Hippocampal formation (tissue), 2 donors: ENCODE measurements at places on chromosomes 5 and 9.

GRCh38 chr9:8614926-8615440, 815.4 kb upstream of the DMAC1 start:
- no peak for DNase-seq

DNA sequence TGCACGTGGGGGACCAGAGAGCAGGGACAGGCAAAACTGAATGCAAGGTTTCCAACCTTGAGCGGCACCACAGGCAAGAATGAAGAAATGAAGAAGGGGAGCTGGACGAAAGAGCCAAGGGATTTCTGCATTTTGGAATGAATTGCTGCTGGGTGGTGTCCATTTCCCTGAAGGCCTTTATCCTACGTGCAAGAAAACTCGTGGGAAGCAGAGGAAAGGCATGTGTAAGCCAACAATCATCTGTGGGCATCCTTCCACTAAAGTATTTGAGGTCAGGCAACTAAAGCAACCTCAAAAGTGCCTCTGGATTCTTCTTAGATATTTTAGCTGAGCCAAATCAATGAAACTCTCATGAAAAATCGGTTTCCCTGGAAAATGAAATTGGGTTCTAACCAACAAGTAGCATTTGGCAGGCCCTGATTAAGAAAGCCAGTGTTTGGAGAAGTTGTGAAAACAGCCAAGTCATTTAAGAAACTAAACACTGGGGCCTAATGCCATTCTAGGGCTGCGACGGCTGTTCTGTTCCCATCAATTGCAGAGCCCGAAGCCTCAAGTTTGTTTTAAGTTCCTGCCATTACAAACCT, 4.7 kb upstream of the TGFBI start:
- DNase-seq = no peak

DNA sequence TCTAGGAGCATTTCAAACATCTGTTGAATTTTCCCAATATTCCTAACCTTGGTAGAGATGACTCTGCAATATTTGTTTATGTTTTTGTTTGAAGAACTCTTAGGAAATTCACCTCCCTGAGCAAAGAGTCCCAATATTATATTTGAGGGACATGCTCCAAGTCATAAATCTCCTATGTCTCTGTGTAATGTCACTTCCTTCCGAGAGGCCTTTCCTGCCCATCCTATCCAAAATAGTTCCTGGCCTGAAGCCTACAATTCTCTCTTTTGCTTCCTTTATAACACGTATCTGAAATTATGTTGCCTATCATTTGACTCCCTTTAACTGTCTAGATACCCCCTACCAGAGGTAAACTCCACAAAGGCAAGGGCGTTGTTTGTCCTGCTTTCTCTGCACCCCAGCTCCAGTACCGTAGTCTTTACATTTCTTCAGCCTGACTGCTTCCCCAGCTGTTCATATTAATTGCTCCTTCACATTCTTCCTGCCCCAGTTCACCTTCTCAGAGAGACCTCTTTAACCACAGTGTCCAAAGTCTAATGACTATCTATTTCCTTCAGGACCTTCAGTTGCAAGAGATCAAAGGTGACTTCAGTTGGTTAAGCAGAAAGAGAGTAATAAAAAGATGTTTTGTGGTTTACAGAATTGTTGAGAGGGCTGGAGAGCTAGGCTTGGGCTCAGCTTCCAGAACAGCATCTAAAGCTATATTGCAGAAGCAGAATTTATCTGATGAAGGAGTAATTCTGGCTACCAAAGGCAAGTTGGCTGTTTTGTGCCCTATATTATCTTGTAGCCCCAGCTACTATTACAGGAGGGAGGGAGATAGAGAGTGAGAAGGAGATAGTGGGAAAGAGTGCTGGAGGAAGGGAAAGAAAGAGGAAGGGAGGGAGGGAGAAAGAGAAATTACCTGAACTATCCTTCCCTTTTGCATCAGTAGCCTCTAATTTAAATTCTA, 109.3 kb upstream of the TMEM161B start:
- no peak for DNase-seq

DNA sequence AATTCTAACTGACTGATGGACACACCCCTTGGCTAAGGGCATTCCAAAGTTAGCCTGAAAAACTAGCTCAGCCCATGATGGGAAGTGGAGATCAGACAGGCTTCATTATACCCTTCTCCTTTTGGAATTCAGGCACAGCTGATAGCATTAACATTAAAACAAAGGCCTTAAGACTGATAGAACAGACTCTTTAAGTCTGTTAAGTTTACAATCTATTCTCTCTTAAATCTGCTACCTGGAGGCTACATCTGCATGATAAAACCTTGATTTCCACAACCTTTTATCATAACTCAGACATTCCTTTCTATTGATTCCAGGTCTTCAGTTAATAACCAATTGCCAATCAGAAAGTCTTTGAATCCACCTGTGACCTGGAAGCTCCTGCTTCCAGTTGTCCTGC, 281.4 kb downstream of the TUSC1 start:
- DNase-seq = no peak

DNA sequence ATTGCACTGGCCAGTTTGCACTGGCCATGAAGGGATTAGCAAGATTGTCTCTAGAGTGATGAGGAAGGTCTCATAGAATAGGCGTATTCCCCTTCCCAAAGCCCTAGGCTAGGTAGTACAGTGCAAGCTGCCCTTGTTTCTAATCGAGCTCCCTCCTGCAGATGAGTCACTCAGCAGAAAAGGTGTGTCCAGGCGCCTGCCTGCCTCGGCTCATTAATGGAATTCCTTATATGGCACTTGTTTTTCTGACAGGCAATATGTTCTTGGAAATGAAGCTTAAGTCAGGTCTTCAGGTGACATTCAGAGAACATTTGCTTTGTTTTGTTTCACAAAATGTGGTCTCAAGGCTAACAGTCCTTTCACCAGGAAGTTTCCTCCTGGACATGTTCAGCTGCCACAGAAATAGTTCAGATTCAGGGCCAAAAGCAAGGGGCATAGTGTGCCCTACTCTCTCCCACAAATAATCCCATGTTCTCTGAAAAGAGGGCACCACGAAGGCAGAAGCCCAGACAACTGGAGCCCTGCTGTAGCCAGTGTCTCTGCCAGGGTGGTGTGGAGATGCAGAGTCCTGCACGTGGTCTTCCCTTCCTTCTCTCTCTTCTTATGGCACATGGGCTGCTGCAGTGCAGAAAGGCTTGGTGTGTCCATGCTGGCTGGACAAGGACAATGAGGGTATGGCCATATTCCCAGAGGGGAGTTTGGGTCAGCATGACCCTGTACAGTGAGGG, 281.1 kb upstream of the MAP3K1 start:
- DNase-seq = no peak

DNA sequence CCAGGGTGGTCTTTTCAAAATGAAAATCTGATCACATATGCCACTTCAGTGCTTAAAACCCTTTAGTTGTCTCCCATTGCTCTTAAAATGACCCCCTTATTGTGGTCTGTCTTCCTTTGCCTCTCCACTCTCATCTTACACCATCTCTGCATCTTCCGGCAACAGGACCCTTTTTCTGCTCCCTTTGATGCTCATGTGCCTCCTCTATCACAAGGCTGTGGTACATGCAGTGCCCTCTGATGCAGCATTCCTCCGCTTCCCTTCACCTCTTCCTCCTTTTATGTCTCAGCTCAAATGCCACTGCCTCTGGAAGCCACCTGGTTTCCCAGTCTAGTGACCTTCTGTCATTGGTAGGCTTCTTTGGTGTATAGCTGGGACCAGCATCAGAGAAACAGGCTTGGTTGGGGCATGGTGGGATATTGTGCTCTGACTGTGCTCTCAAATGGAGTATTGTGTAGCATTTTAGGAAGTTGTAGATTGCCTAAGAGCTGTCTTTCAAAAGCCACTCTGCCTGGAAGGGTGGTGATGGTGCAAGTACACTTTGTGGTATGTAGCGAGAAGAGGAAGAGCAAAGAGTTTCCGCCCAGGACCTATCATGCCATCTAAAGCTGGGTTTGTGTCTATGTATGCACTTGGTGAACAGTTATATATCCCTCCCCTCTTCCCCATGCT, 28.1 kb downstream of the ARHGAP26 start:
- DNase-seq = no peak

- no peak for DNase-seq
These were observed 34.0 kb downstream of the PPARGC1B start for GRCh38 chr5:149764086-149764485.

DNA sequence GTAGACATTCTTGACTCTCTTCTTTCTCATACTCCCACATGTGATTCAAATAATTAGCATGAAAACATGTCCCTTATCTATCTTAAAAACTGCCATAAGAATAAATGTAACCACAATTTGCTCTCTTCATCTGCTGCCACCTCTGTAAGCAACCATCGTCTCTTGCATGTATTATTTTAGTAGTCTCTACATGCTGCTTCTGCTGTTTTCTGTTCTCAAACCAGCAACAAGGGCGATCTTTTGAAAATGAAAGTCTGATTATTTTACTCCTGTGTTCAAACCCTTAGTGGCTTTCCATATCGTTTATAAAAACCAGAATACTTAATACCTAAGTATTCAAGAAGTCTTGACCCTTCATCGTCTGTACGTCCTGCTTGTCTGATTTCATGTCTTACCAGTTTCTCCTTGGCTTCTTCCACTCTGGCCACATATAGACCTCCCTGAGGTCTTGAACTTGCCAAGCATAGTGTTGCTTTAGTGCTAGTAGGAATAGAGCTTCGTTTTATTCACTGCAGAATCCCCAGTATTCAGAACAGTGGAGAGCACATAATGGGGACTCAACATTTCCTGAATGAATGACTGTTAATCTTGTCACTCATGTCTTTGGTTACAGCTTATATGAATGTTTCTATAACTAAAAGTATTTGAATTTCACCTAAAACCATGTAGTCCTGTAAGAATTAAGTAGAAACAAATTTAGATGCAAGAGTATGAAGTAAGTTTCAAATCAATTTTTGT, 10.6 kb downstream of the CDC42SE2 start:
- no peak for DNase-seq

DNA sequence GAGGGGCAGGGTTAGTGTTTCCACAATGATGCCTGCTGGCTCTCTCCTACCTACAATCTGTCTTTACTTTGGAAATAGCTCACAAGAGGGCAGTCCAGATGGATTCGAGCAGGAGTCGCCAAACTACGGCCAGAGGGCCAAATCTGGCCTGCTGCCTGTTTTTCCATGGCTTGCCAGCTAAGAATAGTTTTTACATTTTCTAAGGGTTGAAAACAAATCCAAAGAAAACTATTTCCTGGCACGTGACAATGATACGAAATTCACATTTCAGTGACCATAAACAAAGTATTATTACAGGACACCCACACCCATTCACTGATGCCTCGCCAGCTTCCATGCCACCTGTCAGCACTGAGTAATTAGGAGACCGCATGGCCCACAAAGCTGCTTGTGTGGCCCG, 162.9 kb upstream of the WWC1 start:
- DNase-seq = no peak

GRCh38 chr5:601771-602465, 10.2 kb upstream of the CEP72 start:
- DNase-seq = no peak

DNA sequence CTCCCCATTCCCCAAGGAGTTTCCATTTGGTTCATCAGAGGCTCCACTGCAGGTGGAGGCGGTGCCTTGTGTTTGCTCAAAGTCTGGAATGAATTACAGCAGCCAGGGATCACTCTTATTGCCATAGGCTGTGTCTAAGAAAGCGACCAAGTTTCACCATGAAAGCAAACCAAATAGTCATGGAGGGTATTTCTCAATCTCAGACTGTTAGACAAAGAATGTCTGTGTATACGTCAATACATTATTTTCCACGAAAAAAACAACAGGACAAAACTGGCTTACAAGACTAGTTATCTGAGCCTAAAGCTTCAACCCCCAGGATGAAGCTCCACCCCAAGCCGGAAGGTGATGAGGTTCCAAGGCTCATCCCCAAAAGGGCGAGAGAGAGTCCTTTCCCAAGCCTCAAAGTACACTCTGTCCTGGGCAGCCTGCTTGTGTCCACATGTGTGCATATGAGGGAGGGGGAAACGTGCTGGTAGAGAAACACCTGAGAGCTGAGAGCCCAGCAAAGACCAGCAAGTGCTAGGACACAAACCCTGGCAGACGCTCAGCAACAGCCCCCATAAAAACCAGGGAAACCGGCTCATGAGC, 4.3 kb downstream of the B4GALT1 start:
- no peak for DNase-seq

DNA sequence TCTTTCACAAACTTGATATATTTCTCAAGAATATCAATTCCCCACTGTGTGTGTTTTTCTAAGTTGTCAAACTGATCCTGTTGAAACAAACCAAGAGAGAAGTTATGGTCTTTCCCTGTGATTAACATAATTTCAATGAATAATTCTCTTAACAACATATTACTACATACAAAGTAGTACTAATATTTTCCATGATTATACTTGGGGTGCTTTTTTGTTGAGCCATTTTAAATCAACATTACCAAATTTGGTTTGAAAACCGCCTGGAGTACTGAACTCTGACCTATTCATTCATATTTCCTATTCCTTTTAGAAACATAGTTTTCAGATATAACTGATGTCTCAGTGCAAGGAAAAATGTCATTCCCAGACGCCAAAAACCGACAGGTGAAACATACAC, 48.1 kb downstream of the FNBP1 start:
- DNase-seq = no peak

- DNase-seq = no peak
These were observed 246.1 kb downstream of the MARCHF11 start for GRCh38 chr5:15933259-15934207.

DNA sequence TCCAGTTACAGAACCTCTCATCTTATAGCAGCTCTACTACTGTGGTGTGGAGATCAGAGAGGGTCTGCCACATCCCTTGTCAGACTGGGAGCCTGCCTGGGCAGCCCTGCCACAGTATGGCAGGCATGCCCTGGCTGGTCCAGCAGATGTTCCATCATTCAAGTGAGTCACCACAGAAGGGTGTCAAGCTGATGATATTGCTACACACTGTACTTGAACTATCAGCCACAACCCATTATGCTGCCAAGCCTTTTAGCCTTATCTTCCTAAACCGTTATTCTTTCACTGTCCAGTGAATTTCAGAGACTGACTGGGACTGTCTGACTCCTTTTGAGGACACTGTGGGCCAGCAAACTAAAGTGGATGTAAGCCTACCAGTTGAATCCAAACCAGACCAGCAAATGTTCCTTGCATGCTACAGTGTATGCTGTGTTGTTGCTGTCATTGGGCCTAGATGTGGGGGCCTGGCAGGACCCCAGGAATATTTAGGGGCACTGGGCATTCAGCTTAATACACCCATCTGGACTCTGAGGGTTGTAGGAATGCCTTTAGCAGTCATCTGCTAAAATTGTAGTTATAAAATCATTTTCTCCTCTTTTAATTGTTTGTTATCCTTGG, 202.6 kb downstream of the NR3C1 start:
- DNase-seq = no peak

DNA sequence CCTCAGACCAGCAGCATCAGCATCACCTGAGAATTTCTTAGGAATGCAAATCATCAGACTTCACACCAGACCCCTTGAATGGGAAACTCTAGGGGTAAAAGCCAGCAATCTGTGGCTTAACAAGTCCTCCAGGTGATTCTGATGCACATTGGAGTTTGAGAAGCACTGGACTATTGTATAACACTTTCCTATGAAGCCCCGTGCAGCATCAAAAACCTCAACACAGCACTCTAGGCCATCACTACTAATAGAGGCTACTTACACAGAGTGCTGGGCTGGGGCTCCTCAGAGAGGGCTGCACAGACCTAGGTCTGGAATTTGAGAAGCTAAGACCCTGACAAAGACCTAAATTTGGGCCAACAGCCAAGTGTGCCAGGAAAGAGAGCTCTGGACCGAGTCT, 95.7 kb upstream of the ARAP3 start:
- DNase-seq = no peak

- DNase-seq = no peak
These were observed 95.5 kb upstream of the PHYKPL start for GRCh38 chr5:178327931-178328711.
